Activated T-cell treated with anti-CD3 and anti-CD28 coated beads, Interleukin-2, amount 50 U/mL, for 72 hours (primary cell): ENCODE measurements at places on chromosomes 11 and 22. TPM values are rescaled to one million over a fixed set of nuclear protein-coding genes. Genes with fewer than 3 reads are reported as not detected.

Gene OR8G1
- not detected for total RNA-seq

Gene KCTD14
- 0.34 TPM for total RNA-seq

Gene TMEM86A
- total RNA-seq, result 1.0 TPM

DNA sequence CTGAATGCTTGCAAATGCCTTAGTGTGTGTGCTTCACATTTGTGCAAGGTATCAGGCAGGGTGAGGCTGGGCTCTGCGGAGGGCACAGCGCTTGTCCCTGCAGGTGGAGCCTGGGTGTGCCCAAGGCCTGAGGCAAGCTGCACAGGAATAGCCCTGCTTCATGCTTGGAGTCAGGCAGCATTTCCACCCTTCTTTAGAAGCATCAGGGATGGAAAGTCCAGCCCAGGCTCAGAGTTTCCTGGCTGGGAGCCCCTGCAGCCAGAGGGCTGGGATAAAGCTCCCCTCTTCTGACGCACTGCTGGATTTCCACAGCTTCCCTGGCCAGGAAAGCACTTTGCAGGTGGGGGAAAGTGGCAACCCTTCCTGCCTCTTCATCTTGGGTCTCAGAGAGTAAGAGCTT, 63.4 kb downstream of the GALNT18 start:
- H3K4me1 ChIP-seq, result no peaks in the 10 kb centered on the region
- no peak for DNase-seq
- peaks cover 7% of the 10 kb centered on the region for H3K27me3 ChIP-seq
- H3K27ac ChIP-seq, result no peak overlapping the region

GRCh38 chr22:32338757-32339156, 18.9 kb upstream of the RFPL3 start:
- no peak overlapping the region for H3K27ac ChIP-seq
- H3K36me3 ChIP-seq, result no peaks in the 10 kb centered on the region
- H3K4me1 ChIP-seq, result no peaks in the 10 kb centered on the region
- DNase-seq, result no peak

DNA sequence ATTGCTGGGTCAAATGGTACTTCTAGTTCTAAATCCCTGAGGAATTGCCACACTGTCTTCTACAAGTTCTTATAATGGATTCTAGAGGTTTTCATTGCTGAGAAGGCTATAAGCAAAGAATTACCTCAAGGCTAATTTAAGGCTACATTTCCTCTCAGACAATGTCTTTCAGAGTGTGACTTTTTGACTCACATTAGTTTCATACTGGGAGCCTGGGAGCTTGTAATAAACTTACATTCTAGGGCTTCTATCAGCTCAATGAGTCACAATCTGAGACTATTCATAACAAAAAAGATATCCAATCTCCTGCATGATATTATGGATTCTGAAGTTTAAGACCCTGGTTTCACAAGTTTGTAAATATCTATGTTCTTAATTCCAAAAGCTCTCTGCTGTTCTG, 408.7 kb downstream of the LRRC4C start:
- H3K36me3 ChIP-seq, result no peaks in the 10 kb centered on the region
- no peak for DNase-seq

DNA sequence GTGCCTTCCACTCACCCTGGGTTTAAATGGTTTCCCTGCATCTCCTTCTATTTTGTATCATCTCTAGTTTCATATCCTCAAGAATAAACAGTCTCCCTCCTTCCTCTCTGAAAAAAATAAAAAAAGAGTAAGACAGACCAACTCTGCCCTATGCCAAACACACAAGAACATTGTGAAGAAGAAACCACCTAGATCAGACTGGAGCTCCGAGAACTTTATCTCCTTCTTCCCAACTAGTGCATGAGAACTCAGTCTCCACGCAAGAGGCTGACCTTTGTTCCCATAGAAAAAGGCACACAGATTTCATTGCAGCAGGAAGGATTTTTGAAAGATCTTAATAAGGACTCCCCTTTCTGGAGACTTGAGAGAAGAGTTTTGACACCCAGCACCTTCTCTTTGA, 8.7 kb upstream of the PEX26 start:
- no peaks in the 10 kb centered on the region for H3K4me1 ChIP-seq
- H3K27me3 ChIP-seq, result peaks cover 30% of the 10 kb centered on the region
- H3K36me3 ChIP-seq, result no peaks in the 10 kb centered on the region
- H3K27ac ChIP-seq, result no peak overlapping the region
- no peak for DNase-seq

DNA sequence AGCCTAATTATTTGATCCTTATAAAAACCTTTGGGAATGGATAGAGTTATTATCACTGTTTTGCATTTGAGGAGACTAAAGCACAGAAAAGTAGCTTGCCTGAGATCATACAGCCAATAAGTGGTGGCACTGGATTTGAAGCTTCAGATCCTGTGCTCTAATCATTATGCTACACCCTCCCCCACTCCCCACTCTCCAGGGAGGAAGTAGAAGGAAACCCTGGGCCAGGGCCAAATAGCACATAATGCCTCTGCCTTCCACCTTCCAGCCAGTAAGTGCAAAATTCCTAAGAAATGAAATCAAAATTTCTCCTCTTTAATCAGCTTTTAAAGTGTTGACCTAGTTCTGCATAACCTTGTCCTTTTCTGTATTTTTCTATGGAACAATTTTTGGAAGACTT, 61.6 kb downstream of the SIK2 start:
- no peaks in the 10 kb centered on the region for H3K4me1 ChIP-seq
- no peak overlapping the region for H3K27ac ChIP-seq
- no peaks in the 10 kb centered on the region for H3K36me3 ChIP-seq
- H3K4me3 ChIP-seq, result no peak overlapping the region
- no peaks in the 10 kb centered on the region for H3K27me3 ChIP-seq

GRCh38 chr11:102464859-102465500, 12.4 kb upstream of the TMEM123 start:
- DNase-seq, result no peak
- peaks cover 72% of the 10 kb centered on the region for H3K4me1 ChIP-seq
- H3K36me3 ChIP-seq, result no peaks in the 10 kb centered on the region
- no peak overlapping the region for H3K4me3 ChIP-seq
- H3K27me3 ChIP-seq, result no peaks in the 10 kb centered on the region

GRCh38 chr11:61545341-61545740, 35.5 kb downstream of the SYT7 start:
- no peak overlapping the region for H3K27ac ChIP-seq
- no peak for DNase-seq
- no peaks in the 10 kb centered on the region for H3K36me3 ChIP-seq

DNA sequence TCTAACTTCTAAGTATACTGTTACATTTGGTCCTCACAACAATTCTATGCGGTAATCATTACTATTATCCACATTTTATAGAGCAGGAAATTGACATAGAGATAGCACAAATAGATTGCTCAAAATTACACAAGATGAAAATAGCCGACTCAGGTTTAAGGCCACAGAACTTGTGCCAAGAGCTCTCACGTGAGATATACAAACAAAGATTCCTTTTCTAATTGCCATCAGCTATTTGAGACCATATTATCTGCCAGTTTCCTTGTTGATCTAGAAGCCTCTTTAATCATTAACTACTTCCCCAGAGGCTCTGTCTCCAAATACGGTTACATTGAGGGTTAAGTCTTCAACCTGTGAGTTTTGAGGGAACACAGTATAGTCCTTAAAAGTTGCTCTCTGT, 61.0 kb upstream of the GLYATL1B start:
- peaks cover 7% of the 10 kb centered on the region for H3K27me3 ChIP-seq
- no peaks in the 10 kb centered on the region for H3K36me3 ChIP-seq
- no peak overlapping the region for H3K27ac ChIP-seq
- H3K4me3 ChIP-seq, result no peak overlapping the region
- no peak for DNase-seq
- no peaks in the 10 kb centered on the region for H3K4me1 ChIP-seq

- H3K36me3 ChIP-seq, result peaks cover 4% of the 10 kb centered on the region
- no peak for DNase-seq
- H3K27ac ChIP-seq, result no peak overlapping the region
- no peaks in the 10 kb centered on the region for H3K27me3 ChIP-seq
Observed at GRCh38 chr22:24164940-24165339, 16.3 kb upstream of the SUSD2 start.
